T-helper 9 cell (primary cell): ENCODE measurements at places on chromosomes 16 and 17.

GRCh38 chr17:1563786-1564613 is 1.4 kb upstream of the PITPNA start:
- no peak for DNase-seq

DNA sequence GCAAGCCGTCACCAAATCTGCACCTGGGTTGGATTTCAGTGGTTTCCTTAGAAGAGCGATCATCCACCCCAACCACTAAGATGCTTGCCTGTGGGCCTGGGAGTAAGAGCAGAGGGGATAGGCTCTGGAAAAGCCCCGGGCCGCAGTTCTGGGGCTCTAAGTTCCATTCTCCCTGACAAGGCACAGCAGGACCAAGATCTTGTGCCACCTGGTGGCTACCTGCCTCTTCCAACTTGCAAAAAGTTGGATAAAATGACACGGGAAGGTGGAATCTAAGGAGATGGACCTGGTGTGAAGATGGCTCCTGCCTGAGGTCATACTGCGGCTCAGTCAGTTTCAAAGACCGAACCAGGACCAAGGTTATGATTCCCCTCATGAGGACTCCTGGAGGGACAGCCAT is 42.3 kb downstream of the ABCC12 start:
- no peak for DNase-seq

GRCh38 chr17:83124871-83125514 is 45.6 kb downstream of the METRNL start:
- DNase-seq = peak; percentile 14

DNA sequence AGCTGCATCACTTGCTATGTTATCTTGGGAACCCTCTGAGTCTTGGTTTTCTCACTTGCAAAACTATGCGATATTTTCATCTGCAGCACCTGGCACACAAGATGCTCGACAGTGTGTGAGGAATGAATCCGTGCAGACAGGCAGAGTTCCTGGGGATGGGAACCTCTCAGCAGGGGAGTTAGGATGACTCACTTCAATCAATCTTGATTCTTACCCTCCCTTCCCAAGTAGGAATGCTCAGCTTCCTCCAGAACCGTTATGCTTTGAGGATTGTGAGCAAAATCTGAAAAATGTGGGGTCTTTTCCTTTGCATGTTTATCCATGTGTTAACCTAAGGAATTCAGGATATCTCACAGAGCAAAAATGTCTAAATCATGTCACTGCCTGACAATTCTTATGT is 68.9 kb upstream of the HNF1B start:
- DNase-seq = no peak

DNA sequence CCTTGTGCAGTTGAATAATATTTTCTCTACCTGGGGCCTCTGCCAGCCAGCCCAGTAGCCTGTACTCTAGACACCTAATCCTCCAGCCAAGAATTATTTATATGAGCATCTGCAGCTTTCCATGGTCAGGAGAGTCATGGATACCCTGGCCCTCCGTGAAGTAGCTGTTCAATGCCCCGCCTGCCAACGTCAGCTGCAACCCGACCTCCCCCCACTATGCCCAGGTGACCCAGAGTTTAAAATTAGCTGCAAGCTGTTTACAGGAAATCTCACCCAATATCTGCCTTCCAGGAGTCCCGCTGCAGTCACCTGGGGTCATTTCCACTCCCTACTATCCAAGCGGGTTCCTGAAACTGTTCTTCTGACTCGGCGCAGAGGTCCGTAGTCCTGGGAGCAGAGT is 12.3 kb downstream of the SDR42E2 start:
- no peak for DNase-seq

- DNase-seq = no peak
Measured at GRCh38 chr17:76726231-76726775, at the start of gene JMJD6. TSS of gene JMJD6 (minus strand) at chr17:76726606. CDS start at chr17:76726475, 131 bp downstream.

- DNase-seq = no peak
Measured at GRCh38 chr16:24851700-24852099, 5.9 kb downstream of the SLC5A11 start.

- DNase-seq = no peak
Measured at GRCh38 chr17:10352893-10353292, 19.9 kb downstream of the MYH13 start.

DNA sequence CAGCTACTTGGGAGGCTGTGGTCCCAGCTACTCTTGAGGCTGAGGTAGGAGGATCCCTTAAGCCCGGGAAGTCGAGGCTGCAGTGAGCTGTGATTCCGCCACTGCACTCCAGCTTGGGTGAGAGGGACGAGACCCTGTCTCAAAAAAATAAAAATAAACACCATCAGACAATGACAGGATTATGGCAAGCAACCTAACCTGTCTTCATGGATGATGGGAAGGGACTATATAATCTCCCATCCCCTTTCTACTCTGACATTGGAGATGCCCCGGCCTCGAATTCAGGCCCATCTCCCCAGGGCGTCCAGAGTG is 893 bp downstream of the TRIM25 start:
- DNase-seq = no peak

GRCh38 chr17:48593126-48593829 is at the start of gene HOXB5:
TSS of gene HOXB5 (minus strand) at chr17:48593779. CDS start at chr17:48593682, 97 bp downstream.
- no peak for DNase-seq

GRCh38 chr17:65455972-65456343 is 105.5 kb downstream of the AXIN2 start:
- peak; percentile 1 for DNase-seq

DNA sequence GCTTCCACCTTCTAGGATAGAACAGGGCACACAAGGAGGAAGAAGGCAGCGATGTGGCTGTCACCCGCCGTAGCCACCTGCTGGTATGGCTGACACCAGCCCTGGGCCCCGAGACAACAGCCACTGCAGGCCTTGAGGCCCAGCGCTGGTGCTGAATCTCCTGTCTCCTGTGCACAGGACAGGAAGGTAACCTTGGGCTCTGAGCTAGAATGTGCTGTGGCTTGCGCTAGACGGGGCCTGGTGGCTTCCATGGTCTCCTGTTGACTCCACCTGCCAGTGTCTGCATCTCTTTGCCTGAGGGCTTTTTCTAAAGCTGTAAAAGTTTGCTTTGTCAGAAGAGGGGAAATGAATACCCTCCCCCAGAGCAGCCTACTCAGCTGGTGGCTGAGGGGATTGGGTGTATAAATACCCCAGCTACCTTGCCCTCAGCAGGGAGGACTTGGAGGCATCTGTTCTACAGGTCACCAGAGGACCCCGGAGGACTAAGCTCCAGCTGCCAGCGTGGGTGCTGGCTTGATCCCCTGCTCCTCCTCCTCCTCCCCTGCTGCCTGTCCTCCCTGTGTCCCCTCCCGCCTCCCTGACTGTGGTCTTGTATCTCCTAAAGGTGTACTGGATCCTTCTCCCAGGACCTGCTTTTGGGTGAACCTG is 76.1 kb upstream of the SDK2 start:
- no peak for DNase-seq
